WTC11 (cell line): ENCODE measurements at places on chromosomes 1 and 21. TPM values are rescaled to one million over a fixed set of nuclear protein-coding genes. Genes with fewer than 3 reads are reported as not detected.

- DNase-seq: no peak
These were observed 130.9 kb downstream of the CD247 start for GRCh38 chr1:167387251-167387910.

GRCh38 chr1:20058531-20058930 is 11.5 kb upstream of the PLA2G5 start:
- DNase-seq: no peak

- no peak for DNase-seq
These were observed 27.1 kb downstream of the SLC30A1 start for GRCh38 chr1:211551638-211552460.

DNA sequence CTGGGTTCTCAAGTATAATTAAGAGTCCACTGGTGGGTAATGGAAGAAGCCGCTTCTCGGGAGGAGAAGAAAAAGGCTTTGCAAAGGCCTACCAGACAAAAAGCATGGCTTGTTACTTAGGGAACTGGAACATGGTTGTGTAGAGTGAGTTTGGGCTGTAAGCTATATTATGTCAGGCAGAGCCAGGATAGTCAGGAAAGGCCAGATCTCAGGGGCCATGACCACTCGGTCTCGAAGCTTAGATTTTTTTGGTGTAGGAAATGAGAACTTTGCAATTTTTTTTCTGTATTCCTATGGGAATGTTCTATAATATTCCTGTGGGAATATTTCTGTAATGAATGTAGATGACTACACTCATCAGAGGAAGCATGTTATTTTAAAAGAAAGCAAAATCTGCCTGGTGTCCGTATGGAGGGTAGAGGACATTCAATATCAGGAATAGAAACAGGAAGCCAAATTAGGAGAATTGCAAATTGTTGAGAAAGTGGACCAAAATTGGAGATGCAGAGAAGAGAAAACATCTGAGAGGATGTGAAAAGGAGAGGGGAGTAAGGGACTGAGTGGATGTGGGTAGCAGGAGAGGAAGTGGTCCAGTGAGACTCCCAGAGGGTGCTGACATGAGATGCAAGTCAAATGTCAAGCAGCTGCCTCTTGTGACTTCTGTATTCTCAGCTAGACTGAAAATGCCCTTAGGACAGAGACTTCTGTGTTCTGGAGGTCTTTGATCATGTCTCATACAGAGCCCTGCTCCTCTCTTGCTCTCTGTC is 45.2 kb upstream of the HAO2 start:
- no peak for DNase-seq

DNA sequence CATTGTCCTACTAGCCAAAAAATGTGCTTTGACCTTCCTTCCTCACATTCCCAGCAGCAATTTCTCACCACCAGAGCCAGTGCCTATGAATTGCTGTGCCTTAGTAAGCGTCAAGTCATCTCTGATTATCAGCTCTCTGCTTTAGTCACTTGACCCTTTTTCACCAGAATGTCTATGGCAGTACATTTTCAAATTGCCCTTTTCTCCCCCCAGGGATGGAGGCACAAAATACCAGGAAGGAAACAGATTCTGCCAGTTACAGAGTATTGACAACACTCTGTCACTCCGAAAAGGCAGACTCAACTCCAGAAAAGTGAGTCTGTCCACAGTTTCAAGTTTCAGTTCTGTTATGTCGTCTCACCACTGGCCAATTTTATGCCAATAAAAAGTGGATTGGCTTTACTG is 167.4 kb downstream of the TNFSF18 start:
- DNase-seq: no peak

- DNase-seq: no peak
These were observed 38.6 kb downstream of the LHX9 start for GRCh38 chr1:197955486-197956394.

GRCh38 chr1:200588698-200589097 is 31.9 kb downstream of the KIF14 start:
- no peak for DNase-seq

- no peak for DNase-seq
These were observed 37.1 kb upstream of the KANK4 start for GRCh38 chr1:62356257-62356835.

Gene GOLT1A
- total RNA-seq: 6.5 to 6.7 TPM (median 6.6 TPM) in 3 replicates

Gene CFAP126
- total RNA-seq: not detected in 3 replicates
